ENCODE measurements at places on chromosomes 7 and 10.

GRCh38 chr7:71783779-71784178 lies 628.4 kb downstream of the CALN1 start:
- no peak for DNase-seq

GRCh38 chr10:130050721-130051120 lies 59.9 kb downstream of the C10orf143 start:
- no peak for DNase-seq

- DNase-seq = no peak
These were observed 29.5 kb upstream of the CCNY start for GRCh38 chr10:35306852-35307251.

- DNase-seq = no peak
These were observed 30.4 kb upstream of the ELFN1 start for GRCh38 chr7:1639532-1640175.

GRCh38 chr10:25766687-25767221 lies 167.3 kb upstream of the MYO3A start:
- no peak for DNase-seq

GRCh38 chr7:123570390-123571182 lies 13.0 kb upstream of the NDUFA5 start:
- DNase-seq = no peak

DNA sequence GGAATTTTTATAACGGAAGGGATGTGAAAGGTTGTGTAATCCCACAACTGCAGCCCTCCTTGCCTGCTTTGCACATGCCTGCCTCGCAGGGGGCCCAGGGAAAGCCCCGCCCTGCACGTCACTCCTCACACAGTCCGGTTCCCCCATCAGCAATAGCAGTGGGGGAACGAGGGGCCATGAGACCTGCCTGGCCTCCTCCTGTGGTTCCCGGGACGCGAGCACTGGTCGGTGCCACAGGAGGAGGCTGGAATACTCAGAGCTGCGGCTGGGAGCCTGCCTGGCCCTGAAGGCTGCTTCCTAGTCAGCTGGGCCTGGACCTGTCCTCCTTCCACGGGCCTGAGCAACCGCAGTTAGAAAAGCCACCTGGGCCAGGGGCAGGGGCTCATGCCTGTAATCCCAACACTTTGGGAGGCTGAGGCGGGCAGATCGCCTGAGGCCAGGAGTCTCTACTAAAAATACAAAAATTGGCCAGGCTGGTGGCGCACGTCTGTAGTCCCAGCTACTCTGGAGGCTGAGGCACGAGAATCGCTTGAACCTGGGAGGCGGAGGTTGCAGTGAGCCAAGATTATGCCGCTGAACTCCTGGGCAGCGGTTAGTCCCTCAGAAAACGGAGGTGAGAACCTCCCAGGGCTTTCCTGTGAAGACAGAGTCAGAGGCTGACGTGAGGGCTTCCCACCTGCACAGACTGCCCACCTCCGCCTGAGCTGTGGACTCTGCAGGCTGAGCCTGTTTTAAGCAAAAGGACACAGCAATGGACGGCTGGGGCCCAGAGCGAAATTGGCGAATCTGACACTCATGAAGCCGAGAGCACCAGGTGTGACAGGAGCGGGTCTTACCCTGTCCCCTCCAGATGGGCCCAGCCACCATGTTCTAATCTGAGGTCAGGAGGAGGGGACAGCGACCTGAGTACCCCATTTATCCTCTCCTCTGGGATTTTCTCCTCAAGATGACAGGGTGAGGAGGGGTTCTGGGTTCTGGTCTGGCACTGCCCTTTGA lies 52.9 kb downstream of the VIPR2 start:
- no peak for DNase-seq

GRCh38 chr7:25215694-25216335 lies 12.5 kb downstream of the NPVF start:
- no peak for DNase-seq
